ENCODE measurements at places on chromosomes 2 and 18.

- no peak for DNase-seq
Observed at GRCh38 chr2:15867194-15868171, 72.9 kb upstream of the MYCN start.

DNA sequence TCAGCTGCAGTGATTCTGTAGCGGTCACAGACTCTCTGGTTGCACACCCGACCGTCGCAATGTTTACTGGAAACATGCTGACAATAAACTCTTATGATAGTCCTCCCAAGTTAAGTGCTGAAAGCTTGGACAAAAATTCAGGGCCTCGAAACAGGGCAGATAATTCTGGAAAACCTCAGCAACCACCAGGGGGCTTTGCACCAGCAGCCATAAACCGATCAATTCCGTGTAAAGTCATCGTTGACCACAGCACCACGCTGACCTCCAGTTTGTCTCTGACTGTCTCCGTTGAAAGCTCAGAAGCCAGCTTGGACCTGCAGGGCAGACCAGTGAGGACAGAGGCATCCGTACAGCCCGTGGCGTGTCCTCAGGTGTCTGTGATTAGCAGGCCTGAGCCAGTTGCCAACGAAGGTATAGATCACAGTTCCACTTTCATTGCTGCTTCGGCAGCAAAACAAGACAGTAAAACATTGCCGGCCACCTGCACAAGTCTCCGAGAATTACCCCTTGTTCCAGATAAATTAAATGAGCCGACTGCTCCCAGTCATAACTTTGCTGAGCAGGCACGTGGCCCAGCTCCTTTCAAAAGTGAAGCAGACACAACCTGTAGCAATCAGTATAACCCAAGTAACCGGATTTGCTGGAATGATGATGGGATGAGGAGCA, 166.1 kb downstream of the ASXL3 start:
- no peak for DNase-seq

- no peak for DNase-seq
Observed at GRCh38 chr2:224937887-224938286, 104.4 kb downstream of the DOCK10 start.

GRCh38 chr2:176169711-176170110, 12.6 kb downstream of the HOXD3 start:
- DNase-seq: no peak

DNA sequence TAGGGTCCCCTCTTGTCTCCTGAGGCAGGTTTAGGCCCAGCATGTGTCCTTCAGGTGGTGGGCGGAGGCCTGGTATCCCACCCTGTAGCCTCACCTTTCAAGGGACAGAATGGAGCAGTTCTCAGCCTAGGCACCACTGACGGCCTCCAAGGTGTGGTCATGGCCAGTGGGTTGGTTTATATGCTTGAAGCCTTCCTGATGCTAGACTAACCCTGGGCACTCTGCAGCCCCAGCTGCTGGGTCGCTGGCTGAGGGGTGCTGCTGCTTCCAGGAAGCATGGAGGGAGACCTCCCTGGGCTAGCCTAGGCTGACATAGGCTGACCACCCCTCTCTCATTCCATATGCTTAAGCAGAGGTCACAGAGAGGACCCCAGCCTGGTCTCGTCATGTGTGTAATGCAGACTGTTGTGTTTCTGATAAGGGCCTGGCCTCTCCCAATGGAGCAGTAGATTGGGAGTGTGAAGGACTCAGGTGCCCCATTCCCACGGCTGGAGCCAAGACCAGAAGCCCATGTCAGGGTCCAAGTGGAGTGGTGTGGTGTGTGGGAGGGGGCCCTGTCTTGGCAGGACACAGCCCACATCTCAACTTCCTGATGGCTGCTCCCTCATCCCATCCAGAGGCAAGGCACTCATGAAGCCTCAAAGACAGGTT, 206.6 kb downstream of the DYSF start:
- no peak for DNase-seq

DNA sequence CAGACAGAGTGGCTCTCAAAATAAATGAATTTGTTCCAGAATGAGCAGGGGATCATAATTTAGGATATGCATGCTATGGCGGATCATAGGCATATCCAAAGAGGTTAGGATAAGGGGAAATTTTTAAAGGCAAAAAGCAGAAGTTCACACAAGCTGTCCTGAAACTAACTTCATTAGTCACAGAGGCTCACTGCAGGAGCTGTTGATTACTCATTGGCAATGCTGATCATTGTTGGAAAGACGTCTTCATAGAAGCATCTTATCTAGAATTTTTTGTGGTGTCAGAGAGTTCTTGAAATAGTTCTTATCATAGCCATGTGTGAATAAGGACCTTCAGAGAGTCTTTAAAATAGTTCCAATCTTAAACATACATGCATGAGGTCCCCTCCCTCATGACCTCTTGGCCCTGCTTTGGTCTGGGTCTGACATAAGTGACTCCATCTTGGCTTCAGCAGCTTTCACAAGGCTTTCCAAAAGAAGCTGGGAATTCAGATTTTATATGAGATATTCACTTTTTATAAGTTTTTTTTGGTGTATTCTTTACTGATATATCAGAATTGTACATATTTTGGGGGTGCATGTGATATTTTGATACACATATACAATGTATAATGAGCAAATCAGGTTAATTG, 7.5 kb upstream of the CCDC195 start:
- DNase-seq: no peak

- DNase-seq: no peak
Observed at GRCh38 chr2:189143925-189144324, 35.6 kb downstream of the COL5A2 start.

DNA sequence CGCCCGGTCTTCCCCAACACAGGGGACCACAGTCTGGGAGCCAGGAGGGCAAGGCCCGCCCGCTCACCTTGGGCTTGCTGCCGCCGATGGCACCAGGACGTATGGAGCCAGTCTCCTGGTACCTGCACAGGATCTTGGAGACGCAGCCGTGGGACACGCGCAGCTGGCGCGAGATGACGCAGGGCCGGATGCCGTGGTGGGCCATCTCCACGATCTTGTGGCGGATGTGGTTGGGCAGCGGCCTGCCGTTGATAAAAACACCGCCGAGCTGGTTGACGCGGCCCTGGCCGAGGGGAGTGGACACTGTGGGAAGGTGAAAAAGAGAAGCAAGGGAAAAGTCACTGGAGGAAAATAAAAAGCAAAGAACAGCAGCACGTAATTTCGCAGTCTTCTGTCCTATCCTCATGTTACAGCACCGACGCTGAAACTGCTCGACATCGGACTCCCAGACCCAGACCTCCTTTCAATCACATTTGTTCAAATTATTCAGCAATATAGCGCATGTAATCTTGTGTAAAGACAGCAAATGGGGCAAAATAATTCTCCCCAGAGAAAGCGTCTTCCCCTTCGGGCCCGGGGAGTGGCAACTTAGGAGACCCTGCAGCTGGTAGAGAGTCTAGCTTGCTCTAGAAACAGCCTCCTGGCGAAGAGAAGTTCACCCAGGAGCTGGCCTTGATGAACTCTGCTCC, 1.7 kb downstream of the PAX3 start:
- DNase-seq: no peak

- DNase-seq: no peak
Observed at GRCh38 chr2:152370783-152371182, 35.8 kb downstream of the FMNL2 start.

GRCh38 chr2:119748135-119748534, 11.6 kb upstream of the PTPN4 start:
- DNase-seq: no peak

- DNase-seq: no peak
Observed at GRCh38 chr2:191178806-191179514, 28.2 kb upstream of the STAT4 start.

DNA sequence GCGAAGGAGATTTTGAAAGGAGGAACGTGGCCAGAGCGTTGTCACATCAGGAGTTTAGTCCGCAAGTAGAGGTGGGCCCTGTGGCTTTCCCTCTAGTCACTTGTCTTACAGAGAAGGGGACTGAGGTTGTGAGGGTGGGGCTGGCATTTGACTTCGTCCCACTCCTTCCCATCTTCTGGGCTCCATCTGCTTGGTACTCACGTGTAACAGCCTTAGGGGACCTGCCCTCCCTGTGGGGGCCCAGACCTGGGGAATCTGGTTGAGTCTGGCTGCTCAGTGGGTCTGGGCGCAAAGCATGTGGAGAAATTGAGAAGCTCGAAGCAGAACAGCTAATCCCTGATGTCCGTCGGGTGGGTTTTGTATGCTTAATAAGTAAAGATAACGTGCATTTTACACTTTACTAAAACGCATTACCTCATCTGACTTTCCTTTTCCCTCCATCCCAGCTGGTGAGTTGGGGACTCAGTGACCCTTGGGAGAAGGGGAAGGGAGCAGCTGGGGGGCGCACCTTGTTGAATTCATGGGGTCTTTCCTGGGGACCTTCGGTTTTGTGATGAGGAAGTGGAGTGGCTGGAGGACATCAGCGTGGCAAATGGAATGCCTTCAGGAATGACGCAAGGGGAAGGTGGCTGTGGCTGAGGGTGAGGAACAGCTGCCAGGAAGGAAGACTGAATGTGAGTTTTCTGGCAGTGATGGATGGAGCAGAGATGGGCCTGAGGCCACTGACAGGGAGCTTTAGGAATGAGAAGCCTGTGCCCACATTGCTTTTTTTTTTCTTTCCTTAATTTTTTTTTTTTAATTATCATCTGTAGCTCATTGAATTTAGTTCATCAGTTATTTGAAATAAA, 44.8 kb downstream of the ASAP2 start:
- peak; percentile 53 for DNase-seq

DNA sequence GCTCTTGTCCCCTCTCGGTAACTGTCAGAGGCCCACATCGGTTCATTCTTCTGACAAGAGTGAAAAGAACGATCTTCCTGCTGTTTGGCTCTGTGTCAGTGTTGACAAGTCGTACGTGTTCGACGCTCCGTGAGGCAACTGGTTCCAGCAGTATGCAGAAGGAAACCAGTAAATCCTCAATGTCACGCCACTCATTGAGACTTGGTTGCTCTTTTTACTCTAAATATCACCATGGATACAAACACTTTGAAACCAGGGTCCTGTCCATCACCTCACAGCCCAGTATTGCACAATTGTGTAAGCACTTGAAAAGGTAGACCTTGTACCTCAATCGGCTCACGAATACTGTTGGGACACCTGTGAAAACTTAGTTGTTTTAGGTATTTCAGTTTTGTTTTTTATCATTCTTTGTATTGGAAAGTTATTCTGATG, 136.4 kb downstream of the ZNF407 start:
- DNase-seq: no peak

GRCh38 chr2:11944311-11944710, 197.9 kb downstream of the LPIN1 start:
- no peak for DNase-seq

GRCh38 chr18:9740071-9740470, 32.0 kb downstream of the RAB31 start:
- DNase-seq: no peak

DNA sequence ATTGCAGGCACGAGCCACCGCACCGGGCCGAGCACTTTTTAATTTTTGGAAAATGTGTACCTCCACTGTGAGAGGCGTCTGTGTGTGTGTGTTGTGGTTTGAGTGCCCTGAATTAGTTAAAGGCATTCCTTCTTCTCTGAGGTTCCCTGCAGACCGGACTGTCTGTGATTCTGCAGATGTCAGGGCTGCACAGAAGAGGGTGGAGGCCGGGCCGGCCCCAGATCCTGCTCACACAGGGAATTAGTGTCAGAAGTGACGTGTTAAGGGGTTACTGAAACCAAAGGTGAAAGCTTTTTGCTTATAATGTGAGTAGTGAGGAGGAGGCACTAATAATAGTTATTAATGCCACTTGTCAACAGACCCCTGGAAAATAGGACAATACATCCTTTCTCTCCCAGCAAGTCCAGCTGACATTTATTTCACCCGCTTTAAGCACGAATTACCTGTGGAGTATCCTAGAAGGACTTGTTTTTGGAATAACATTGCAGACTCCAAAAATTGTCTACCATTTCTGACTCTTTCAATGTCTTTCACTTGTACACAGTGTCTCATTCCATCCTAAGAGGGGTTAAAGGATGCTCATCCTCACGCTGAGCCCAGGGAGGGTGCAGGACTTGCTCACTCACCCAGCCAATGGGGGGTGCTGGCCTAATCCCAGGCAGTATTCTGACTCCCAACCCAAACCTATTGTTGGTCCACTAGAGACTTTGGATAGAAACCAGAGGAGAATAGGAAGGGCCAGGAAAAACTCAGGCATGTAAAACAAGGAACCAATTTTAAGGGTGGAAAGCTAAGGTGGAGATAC, 16.2 kb downstream of the ARHGAP25 start:
- DNase-seq: no peak

DNA sequence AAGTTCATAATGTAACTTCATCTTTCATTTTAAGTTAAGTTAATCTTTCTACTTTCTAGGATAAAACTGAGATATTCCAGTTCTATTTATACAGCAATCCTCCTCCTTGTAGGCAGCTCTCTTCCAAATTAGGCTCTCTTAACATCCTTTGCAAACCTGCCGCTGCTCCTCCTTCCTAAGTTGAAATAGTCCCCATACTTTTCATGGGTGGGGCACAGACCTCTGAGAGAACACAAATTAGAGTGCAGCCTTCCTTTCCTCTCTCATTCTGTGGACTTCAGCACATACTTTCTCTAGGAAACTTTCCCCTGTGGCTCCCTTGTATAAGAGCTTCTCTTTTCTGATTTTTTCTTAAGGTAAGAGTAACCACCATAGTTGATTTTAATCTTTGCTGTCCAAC, 28.3 kb downstream of the TWSG1 start:
- DNase-seq: no peak

DNA sequence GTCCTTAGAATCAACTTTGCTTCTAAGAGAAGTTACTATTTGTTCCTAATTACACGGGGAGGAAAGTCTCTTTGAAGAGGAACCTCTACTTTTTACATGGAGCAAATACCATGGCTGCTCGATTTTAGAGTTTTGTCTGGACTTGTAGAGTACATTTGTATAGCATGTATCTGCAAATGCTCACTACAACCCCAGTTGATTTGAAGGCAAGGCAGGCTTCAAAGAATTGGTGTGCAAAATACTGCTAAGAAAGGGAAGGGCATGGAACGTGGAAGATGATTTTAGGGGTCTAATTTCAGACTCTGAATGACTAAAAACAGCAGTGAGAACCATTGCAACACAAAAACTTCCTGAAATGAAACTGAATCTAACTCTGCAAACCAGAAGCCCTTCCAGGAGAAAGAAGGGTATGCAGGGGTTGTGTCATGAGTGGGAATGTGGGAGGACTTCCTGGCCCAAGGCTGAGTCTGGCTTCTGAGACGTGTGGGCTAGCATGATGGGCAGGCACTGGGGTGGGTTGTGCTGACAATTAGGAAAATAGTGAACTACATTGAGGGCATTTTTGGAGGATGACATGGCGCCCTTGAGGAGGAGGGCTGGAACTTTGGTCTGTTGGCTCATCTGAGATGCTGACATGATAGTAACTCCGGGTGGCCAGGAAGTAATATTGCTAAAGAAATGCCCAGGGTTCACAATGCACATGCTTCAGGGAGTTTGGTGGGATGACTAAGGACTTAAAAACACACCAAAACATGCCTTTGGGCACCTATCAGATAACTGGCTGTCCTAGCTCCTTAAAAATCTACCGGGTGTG, 18.9 kb upstream of the IL1R2 start:
- no peak for DNase-seq

DNA sequence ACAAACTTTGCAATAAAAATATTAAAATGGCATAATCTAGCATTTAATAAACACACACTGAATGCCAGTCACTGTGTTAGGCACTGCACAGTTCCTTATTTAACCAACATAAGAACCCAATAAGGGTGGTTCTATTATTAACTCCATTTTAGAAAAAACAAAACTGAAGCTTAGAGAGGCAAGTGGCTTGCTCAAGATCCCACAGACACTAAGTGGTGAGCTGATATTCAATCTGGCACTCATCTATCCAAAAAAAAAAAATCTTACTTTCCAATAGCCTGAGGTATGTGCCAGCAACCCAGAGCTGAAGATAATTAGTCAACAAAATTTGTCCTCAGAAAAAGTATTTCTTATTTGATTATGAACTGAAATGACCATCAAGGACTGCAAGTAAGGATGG, 799 bp downstream of the CYTIP start:
- DNase-seq: no peak

Data from BE2C (cell line).